Activated naive CD4-positive, alpha-beta T cell (primary cell): ENCODE measurements at places on chromosomes 16 and 17.

DNA sequence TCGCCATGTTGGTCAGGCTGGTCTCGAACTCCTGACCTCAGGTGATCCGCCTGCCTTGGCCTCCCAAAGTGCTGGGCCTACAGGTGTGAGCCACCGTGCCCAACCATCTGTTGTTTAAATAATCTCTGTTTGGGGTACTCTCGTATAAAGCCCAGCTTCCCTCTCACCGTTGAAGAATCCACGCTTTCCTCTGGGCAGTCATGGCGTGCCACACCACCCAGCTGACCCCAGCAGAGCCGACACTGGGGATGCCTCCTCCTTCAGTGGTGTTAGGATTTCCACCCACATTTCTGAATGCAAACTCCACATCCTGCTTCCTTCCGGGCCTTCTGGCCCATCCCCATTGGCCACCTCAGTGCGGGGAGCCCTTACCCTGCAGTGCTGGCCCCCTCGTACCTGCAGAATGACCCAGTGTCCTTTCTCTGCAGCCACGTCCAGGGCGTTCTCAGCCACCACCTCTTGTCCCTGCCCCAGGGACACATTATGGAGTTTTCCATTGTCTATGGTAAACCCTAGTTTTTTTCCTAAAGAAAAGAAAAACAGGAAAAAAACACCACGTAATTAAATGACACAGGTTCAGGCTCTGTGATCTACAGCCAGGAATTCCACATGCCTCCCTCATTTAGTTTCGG, 60.4 kb downstream of the PGS1 start:
- no peak for DNase-seq

- no peak for DNase-seq
These were observed 66.6 kb upstream of the ELAC2 start for GRCh38 chr17:13084420-13084819.

GRCh38 chr17:74571621-74572270, 4.4 kb upstream of the CD300H start:
- DNase-seq: no peak

DNA sequence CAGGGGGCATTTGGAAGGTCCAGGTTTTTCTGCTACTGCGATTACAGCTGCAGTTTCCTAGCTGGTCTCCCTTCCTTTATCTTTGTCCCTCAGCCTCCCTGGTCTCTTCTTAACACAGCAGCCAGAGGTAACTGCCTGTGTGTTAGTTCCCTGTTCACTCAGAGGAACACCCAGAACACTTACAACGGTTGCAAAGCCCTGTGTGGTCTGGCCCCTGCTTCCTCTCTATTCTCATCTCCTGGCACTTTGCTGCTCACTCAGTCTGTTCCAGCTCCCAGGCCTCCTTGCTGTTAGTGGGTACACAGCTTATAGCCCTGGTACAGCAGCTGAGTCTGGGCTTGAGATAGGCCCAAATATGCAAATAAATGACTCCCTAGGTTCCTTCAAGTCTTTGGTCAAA, 16.4 kb downstream of the NTN1 start:
- no peak for DNase-seq
